ENCODE measurements at places on chromosomes 7 and 10.

- no peak for DNase-seq
These were observed 1.5 kb downstream of the AKR1C3 start for GRCh38 chr10:5095687-5096086.

GRCh38 chr10:74238516-74238915, 87.5 kb downstream of the ADK start:
- no peak for DNase-seq

GRCh38 chr10:2020836-2021235, 283.5 kb upstream of the ADARB2 start:
- DNase-seq, result no peak

- no peak for DNase-seq
These were observed 38.4 kb downstream of the RHOBTB1 start for GRCh38 chr10:60905580-60905979.

DNA sequence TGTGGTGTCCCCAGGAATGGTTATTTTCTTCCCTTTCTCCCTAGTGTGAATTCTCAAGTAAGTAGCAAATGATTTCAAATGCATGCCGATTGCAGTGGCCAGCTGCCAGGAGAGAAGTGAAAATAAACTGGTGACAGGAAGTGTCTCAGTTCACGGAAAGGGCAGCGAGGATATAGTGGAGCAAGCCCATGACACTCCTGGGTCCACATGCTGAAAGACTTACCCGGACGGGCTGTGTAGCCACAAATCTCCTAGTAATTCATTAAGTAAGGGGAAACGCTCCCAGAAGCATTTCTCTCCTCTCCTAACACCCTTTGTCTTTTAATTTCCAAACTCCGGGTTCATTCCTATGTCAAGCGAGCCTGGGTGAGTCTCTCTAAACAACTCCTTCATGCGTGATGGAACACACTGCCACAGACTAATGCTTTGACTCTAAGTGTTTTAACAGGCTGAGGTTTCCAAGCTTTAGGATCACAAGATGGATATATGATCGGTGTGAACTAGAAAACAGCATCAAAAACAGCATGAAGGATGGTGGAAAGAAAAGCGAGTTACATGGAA, 125.6 kb downstream of the CYP26A1 start:
- DNase-seq, result peak; percentile 32

GRCh38 chr7:158315881-158316280, 271.7 kb downstream of the PTPRN2 start:
- DNase-seq, result no peak

DNA sequence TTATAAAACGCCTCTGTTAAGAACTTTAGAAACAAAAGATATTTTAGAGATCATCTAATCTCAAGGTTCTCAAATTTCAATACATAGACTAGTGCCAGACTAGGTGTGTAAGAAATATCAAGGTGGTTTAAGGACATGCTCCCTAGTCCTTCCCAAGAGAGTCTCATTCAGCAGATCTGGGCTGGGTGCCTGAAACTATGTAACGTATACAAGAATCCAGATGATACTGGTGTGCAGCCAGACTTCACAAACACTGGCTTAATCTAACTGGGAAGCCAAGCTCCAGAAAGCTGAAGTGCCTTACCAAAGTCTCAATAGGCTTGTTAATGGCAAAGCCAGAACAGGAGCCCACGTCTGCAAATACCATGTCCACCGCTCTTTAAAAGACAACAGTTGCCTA, 105.0 kb upstream of the AMPH start:
- no peak for DNase-seq

- no peak for DNase-seq
These were observed 66.7 kb upstream of the FGL2 start for GRCh38 chr7:77266291-77266794.

- DNase-seq, result no peak
These were observed 280.2 kb upstream of the CHRM2 start for GRCh38 chr7:136588216-136588615.

DNA sequence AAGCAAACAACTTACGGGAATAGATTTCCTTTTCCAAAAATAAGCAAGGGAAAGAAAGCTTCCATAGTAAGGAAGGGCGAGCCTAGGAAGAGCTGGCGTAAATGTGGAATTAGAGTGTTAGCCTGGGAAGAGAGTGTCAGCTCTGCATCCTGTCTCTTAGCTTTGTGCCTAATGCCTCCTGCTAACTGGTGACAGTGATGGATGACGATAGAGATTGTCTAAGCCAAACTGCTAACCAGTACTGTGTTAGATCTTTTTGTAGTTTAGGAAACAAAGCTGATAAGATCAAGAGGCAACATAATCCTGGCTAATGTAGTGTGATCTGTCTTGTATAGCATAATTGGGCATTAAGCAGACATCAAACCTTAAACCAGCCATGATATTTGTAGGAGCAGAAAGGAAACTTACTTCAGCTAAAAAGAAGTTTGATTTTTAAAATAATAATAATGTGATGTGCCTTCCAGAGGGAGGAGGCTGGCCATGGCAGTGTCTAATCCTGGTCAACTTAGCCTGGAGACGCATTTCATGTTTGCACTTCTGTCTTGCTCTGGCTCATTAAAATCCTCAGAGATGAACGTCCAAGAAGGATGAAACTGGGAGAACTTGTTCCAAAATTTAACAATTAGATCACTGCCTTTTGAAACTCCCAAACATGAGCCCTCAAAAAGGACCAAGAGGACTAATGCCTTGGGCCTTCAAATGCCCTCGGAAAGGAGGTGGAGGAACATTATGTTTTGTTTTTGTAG, 85.1 kb downstream of the FAM204A start:
- DNase-seq, result no peak

DNA sequence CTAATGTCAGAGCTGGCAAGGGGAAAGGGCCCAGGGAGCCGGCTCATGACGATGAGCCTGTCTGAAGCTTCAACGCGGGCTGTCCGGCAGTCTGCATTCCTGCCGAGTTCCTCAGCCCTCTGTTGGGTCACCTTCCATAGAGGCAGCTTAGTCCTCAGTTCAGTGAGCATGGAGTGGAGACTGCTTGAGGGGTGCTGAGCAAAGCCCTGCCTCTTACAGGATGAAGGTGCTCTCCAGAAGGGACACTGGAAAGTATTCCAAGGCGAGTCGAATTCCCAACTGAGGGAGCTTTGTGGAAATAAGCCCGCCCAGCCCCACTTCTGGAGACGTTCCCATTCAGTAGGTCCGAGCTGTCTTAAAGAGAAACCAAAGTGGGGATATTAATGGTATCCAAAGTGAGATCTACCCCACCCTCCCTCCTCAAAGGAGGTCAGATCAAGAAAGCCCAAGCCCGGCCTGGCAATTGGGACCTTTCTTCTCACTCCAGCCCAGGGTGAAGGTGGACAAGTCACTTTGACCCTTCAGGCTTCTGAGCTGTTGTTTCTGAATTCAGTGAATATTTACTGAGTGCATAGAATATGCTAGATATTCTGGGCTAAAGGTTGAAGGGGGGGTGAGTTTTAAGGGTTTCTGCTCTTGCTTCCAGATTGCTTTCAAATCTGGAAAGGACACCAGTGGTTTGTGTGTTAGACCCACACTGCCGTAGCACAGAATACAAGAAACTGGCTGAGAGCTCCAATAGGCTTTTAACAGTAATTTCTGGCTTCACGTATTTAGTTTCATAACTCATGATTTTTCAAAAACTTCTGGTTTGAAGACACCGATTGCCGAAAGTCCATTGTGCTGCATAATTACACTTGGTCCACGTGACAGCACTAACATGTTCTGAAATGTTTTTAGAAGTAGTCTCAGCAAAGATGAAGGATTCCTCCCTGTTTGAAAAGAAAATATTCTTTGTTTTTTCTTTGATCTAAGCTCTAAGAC, 3.5 kb downstream of the EGFR start:
- DNase-seq, result no peak

DNA sequence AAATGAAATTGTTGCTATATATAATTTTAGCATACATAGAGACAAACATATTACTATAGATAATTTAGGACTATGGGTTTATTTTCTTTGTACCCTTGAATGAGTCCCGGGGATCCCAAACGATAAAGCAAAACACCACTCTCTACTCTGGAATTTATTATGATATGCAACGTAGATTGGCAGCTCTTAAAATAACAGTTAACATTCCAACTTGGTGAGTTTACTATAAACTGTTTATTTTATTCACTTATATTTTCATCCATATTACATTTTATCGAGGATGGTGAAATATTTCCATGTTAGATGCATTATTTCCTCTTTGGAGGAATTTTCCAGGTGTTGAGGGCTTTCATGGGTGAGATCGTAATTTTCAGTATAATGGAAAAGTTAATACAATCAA, 138.7 kb upstream of the DGKB start:
- no peak for DNase-seq

DNA sequence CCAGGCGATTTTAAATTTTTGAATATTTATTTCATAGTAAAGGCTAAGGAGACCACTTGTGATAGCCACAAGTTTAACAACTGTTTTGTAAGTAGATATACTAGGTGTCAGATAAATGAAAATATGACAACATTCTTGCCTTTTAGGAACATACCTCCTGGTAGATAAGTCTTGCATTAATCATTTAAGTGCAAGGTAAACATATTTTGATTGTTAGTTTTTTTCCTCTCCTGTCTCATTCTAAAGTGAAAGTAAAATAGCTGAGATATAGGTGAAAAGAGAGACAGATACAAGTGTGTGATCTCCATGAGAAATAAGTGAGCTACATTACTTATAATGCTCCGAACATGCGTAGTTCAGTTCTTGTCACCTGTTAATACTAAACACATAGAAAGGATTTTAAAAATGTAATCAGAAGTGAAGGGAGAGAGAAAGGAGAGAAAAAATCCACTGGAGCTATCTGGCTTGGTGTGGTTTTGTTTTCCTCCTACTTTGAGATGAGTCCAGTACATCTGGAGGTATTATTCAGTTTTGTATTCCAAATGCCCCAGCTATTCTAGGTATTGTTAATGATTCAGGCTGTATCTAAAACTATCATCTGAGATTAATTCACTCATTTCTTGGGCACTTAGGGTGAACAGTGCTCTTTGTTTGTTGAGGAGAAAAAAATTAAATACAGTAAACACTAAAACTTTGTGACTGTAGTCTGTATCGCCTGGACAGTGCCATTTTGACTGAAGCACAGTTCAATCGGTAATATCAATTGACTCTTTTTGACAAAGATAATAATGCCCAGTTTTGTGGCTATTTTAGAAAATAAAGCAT, 21.2 kb downstream of the GLCCI1 start:
- DNase-seq, result no peak

DNA sequence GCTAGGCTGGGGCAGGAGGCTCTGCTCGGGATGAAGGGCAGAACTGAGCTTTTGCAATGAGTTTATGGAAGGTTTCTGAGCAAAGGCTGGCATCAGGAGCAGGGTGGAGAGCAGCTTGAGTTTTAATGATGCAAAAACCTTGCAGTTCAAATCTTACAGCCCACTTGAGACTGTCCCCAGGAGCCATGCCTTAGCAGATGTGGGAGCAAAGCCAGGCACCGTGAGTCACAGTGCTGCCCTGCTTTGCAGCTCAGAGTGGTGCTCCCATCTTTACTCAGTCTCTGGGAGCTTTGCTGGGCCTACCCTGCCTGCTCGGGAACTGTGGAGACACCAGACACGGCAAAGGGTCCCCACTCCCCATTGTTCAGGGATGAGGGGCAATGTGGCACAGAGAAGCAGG, 122.4 kb upstream of the NPS start:
- DNase-seq, result no peak

DNA sequence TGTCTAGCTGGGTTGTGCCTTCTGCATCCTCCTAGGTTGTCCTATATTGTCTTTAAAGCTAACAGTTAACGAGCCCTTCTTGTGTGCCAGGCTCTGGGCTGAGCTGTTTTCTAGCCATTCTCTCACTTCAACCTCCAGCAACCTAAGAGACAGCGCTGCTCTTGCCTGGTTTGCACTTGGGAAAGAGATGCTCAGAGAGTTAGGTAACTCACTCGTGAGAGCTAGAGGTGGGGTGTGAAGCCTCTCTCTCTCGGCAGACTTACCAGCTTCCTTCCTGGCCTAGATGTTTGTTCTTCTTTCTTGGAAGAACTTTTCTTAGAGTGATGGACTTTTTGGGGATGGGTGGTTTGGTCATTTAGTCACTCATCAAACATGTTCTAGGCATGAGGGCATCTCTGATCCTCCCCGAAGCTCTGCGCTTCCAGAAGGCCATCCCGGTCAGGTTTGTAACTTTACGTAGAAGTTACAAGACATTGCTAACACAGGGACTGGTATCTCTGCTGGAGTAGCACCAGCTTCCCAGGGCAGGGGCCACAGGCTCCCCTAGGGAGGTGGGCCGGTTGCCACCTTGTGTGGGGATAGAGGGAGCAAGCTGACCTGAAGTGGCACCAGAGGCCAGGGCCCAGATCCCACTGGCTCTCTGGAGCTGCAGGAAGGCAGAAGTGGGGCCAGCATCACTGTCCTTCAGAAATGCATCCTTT, 14.3 kb downstream of the TSPAN15 start:
- no peak for DNase-seq

GRCh38 chr10:69043931-69044531, 43.9 kb upstream of the SRGN start:
- no peak for DNase-seq

GRCh38 chr10:86263907-86264306, 102.7 kb downstream of the GRID1 start:
- DNase-seq, result peak; percentile 13

DNA sequence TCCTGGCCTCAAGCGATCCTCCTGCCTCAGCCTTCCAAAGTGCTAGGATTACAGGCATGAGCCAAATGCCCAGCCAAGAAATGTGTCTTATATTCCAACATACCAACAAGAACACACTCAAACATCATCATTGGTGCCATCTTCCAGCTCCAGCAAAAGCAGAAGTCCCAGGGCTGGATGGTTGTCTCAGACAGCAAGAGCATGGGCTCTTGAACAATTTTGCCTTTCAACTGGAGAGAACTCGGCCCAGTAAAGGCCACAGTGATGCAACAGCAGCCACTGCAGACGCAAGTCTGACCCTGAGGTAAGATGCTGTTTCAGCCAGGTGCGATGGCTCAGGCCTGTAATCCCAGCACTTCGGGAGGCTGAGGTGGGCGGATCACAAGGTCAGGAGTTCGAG, 52.8 kb upstream of the NFE2L3 start:
- no peak for DNase-seq

GRCh38 chr7:84100866-84101265, 93.7 kb downstream of the SEMA3A start:
- DNase-seq, result no peak

DNA sequence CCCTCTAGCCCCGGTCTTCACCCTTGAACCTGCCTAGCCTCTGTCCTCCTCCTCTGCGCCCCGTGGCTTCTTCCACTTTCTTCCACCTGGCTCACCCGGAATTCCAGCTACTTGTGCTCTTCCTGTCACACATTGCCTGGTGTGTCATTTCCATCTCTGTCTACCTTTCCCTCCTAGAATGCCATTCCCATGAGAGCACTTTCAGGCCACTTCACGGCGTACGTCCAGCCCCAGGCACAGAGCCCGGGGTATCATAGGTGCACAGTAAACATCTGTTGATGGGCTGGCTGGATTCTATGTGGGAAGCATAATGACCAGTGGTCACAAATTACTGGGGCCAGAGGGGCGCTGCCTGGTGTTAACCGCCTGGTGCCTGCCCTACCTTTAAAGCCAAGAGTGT, 161.3 kb downstream of the CUX1 start:
- DNase-seq, result no peak

All from CD4-positive, alpha-beta T cell treated with Interleukin-15 for 1 hour (primary cell).